Fibroblast of the aortic adventitia (primary cell): ENCODE measurements at places on chromosomes 16 and 17. TPM values are rescaled to one million over a fixed set of nuclear protein-coding genes. Genes with fewer than 3 reads are reported as not detected.

DNA sequence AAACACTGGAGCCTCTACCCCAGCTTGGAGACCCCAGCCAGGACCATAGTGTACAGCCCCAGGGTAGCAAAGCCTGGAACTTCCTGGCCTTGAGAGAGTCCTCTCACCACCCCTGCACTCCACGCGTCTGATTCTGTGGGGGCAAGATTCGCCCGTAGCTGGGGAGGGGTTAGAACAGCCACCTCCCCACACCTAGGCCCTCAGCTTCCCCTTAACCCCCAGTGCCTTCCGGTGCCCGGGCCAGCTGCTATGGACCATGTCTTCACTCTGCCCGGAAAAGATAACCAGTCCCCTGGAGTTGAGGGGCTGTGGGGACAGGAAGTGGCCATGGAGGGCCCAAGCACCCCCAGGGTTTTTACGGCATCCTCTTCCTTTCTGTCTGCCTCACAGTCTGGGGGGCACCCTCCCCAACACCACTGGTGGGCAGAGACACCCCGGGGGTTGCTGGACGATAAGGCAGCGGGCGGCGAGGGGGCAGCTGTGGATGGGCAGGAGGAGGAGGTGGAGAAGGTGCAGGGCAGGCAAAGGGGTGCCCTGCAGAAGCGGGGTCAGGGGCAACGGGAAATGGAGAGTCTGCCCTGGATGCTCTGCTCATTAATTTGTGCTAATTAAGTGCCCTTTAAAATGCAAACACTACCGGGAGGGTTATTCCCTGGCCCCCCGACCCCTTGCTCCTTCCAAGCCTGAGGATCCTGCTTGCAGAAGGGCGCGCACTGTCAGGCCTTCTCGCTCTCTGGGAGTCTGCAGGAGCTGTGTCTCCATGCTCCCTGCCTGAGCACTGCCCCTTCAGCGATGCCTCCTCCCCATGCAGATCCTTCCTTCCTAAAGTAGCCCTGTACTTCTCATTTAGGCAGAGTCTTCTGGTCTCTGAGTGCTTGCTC is 2.4 kb downstream of the PRSS27 start:
- no peak for DNase-seq

DNA sequence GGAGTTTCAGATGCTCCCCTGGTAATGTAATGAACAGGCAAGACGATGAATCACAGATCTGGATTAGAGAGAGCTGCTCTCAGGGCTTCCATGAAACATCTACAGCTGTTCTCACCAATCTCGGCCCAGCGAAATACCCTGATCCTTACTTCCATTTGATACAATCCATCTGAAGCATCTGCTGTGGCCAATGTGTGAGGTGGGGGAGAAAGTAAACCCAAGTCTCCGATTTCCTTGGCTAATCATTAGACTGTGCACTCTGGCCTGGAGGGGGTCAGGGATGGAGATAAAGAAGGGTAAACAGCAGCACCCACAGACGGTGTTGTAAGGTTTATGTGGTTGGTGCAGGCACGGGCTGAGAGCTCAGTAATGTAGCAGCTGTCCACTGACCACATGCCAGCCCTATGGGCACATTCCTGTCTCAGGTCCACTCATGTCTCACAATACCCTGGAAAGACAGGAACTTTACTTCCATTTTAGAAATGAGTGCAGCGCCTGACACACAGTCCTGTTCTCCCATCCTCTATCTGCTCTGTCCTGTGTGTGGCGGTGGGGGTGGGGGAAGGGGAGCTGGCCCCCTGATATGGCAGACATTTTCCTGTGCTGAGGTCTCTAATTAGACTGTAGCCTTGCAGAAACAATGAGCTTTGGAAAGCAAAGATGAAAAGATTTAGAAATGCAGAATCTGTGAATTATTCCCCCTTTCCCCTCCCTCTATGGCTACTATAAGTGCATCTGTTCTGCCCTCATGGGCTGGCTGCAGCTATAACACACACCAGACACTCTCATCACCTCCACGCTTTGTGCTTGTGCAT is 48.3 kb upstream of the ERN1 start:
- DNase-seq, result no peak

DNA sequence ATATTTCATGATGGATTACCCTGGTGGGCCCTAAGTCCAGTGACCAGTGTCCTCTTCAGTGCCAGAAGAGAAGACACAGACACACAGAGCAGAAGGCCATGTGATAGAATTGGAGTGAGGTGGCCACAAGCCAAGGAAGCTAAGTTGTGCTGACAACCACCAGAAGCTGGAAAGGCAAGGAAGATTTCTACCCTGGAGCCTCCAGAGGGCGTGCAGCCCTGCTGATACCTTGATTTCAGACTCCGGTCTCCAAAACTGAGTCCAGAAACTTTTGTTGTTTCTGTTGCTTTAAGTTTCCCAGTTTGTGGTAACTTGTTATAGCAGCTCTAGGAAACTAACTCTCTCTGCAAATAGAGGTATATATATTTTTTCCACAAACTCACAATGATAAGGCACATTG is 396.6 kb upstream of the ASIC2 start:
- no peak for DNase-seq

- DNase-seq, result peak; percentile 60
Observed at GRCh38 chr16:11621920-11622651, 35.4 kb upstream of the LITAF start.

- DNase-seq, result peak; percentile 88
Observed at GRCh38 chr16:53091466-53092211, 36.8 kb downstream of the CHD9 start.

- DNase-seq, result no peak
Observed at GRCh38 chr16:80804526-80805383, at the start of gene CDYL2. TSS of gene CDYL2 (minus strand) at chr16:80804598. CDS start at chr16:80804173, 425 bp downstream.

- no peak for DNase-seq
Observed at GRCh38 chr17:57870283-57870635, 20.4 kb upstream of the MRPS23 start.

GRCh38 chr17:79046916-79047280 is 22.9 kb downstream of the C1QTNF1 start:
- DNase-seq, result peak; percentile 69

GRCh38 chr16:53065461-53066061 is 10.8 kb downstream of the CHD9 start:
- peak; percentile 31 for DNase-seq

DNA sequence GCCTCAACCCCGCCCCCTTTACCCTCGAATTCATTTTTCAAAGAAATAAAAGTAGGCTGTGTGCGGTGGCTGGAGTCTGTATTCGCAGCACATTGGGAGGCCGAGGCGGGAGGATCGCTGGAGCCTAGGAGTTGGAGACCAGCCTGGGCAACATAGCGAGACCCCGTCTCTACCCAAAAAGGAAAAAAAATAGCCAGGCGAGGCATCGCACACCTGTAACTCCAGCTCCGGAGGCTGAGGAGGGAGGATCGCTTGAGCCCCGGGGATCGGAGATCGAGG is 671 bp upstream of the TOP2A start:
- no peak for DNase-seq

- DNase-seq, result no peak
Observed at GRCh38 chr17:53950207-53950857, 127.6 kb downstream of the KIF2B start.

DNA sequence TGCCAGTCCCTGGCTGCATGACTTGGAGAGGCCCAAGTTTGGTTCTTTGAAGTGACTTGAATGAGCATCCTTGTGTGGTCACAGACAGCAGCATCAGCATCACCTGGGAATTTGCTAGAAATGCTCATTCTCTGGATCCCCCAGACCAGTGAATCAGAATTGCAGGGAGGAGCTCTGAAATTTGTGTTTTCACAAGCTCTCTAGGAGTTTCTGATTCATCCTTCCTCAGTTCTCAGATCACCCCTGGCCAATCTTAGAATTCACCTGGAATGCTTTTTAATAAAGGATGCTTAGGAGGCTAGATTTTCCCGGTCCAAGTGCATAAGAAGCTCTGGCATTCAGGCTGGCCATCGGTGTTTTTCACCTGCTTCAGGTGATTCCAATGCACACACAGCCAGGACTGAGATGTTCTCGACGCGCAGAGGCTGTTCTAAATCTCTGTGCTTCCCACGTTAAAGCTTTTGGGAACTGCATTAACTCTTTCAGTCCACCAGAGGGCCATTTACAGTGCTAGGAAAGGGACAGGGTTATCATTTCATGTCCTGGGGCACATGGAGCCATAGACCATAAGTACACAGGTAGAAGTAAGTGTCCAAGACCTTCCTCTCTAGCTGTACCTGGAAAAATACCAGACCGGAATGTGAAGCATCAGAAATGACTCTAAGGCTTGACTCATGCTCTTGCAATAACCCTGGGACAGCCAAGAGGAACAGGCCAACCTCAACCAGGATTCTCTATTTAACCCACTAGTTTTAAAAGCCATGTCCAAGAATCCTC is 85.7 kb upstream of the XYLT1 start:
- peak; percentile 36 for DNase-seq

- no peak for DNase-seq
Observed at GRCh38 chr16:67197704-67198103, 1.2 kb upstream of the ELMO3 start.

DNA sequence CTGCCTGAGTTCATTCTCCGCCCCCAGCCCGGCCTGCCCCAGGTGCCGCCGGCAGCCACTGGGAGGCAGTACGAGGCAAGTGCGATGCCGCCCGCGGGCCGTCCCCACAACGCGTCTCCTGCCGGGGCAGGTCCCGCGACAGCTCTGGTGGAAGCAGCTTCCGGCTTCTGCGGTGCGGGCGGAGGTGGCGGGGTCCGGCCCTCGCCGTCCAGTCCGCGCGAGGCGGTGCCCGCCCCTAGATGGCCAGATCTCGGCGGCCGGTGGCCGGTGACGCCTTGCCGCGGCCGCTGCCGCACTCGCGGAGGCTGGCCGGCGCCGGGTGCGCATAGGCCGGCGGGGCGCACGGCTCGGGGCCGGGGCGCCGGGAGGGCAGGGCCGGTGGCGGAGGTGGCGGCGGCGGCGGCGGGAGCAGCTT is 1.8 kb downstream of the GJD3 start:
- DNase-seq, result peak; percentile 61

DNA sequence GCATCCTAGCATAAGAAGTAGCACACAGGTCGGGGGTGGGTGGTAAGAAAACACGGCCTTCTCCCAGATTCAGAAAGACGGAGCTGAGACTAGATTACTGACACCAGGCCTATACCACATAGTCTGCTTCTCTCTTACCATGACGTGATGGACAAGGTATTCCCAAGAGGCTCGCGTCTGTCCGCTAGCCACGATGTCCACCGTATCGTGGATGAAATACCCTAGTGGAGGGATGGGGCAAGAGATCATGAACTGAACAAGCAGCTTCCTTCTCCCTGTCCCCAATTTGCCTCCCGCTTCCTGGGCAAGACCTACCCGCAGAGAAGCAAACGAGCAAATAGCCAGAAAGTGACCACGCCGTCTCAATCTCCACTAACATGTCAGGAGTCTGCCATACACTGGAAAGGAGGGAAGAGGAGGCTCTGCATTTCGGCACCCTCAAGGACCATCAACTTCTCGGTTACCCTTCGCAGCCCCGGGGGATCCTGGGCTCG is 820 bp downstream of the TLCD1 start:
- DNase-seq, result peak; percentile 51

GRCh38 chr17:31388770-31389656 is 2.5 kb upstream of the RAB11FIP4 start:
- no peak for DNase-seq

GRCh38 chr17:1379930-1380313 is 20.1 kb downstream of the YWHAE start:
- DNase-seq, result no peak

- peak; percentile 6 for DNase-seq
Observed at GRCh38 chr17:32551186-32551955, 64.6 kb downstream of the CDK5R1 start.

- DNase-seq, result peak; percentile 64
Observed at GRCh38 chr17:56176091-56176490, 22.8 kb downstream of the ANKFN1 start.

GRCh38 chr17:1221209-1221608 is 41.4 kb upstream of the ABR start:
- DNase-seq, result no peak

GRCh38 chr16:25568991-25569390 is 122.8 kb upstream of the HS3ST4 start:
- DNase-seq, result no peak

GRCh38 chr17:33009636-33010035 is 18.0 kb downstream of the SPACA3 start:
- no peak for DNase-seq

GRCh38 chr17:75151930-75152329 is 2.4 kb downstream of the JPT1 start:
- no peak for DNase-seq

GRCh38 chr16:2499454-2499853 is 14.3 kb upstream of the ATP6V0C start:
- no peak for DNase-seq

- no peak for DNase-seq
Observed at GRCh38 chr17:78588258-78589030, 11.2 kb upstream of the DNAH17 start.

DNA sequence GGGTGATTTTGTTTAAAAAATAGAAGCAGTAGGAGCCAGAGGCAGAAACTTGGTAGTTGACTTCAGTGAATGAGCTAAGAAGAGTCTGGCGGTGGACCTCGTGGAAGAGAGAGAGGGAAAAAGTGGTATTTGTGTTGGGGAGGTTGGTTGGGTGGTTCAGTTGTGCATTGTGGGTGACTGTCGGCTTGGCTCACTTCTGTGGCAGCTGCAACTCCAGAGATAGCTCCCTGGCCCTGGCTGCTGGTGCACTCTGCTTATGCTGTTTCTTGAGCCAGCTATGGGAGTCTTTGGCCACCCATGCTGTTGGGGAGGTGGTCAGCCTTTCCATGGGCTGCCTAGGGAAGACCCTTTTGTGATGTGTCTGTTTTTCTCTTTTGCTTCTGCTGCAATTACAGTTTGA is 50.4 kb upstream of the CRISPLD2 start:
- no peak for DNase-seq

DNA sequence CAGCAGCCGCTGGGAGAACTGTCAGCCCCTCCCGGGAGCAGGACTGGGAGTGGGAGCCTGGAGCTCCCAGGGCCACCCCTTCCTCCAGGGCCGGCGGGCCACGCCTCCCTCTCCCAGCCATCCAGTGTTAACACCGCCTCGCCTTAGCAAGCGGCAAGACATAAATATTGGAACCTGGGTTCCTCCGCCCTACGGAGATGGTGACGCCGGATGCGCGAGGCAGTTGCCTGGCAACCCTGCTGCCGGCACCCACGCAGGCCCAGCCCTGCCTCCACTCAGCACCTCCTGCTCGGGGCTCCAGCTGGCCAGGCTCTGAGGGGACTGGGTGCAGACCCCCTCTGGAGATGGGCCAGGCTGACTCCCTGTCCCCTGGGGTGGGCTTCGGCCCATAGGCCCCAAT is 27.4 kb upstream of the CACNA1H start:
- peak; percentile 10 for DNase-seq

MT1F gene
- 0.18 TPM in 1 of 2 replicates, not detected in the other for total RNA-seq

FNDC8 gene
- total RNA-seq, result not detected in 2 replicates

EPN3 gene
- not detected in 2 replicates for total RNA-seq

MT4 gene
- total RNA-seq, result not detected in 2 replicates

TNS4 gene
- total RNA-seq, result not detected in 2 replicates

CDH3 gene
- not detected in 2 replicates for total RNA-seq

TBC1D3K gene
- total RNA-seq, result not detected in 2 replicates

GRB7 gene
- 1.7 TPM in 1 of 2 replicates, not detected in the other for total RNA-seq

EARS2 gene
- 22.6 and 23.1 TPM in 2 replicates for total RNA-seq

PRSS36 gene
- 1.1 and 3.8 TPM in 2 replicates for total RNA-seq

NAA60 gene
- 13.0 and 16.6 TPM in 2 replicates for total RNA-seq

HS3ST3B1 gene
- total RNA-seq, result 2.3 and 9.1 TPM in 2 replicates

CCDC47 gene
- 70.2 and 264 TPM in 2 replicates for total RNA-seq

TPSAB1 gene
- not detected in 2 replicates for total RNA-seq

CACNG3 gene
- total RNA-seq, result not detected in 2 replicates
